ENCODE measurements at places on chromosomes 1 and 21.

GRCh38 chr21:33112681-33113080, 42.7 kb downstream of the OLIG1 start:
- DNase-seq = no peak

- no peak for DNase-seq
Measured at GRCh38 chr1:150596976-150597375, 17.6 kb upstream of the MCL1 start.

DNA sequence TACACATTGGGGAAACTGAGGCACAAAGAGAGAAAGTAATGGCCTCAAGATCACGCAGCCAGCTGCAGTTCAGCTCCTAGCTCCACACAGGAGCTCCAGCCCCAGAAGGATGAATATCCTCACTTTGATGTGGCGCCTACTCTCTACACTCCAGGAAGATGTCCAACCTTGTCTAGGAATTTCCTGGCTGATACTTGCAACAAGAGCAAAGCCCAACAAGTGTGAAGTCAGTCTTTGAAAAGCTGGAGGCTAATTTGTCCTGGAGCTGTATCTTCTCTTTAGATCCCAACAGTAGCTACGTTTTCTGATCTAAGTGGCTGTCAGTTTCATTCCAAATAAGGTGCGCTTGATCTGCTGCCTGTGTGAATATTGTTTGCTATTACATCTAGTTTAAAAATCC, 344.9 kb downstream of the PTPRU start:
- DNase-seq = no peak

DNA sequence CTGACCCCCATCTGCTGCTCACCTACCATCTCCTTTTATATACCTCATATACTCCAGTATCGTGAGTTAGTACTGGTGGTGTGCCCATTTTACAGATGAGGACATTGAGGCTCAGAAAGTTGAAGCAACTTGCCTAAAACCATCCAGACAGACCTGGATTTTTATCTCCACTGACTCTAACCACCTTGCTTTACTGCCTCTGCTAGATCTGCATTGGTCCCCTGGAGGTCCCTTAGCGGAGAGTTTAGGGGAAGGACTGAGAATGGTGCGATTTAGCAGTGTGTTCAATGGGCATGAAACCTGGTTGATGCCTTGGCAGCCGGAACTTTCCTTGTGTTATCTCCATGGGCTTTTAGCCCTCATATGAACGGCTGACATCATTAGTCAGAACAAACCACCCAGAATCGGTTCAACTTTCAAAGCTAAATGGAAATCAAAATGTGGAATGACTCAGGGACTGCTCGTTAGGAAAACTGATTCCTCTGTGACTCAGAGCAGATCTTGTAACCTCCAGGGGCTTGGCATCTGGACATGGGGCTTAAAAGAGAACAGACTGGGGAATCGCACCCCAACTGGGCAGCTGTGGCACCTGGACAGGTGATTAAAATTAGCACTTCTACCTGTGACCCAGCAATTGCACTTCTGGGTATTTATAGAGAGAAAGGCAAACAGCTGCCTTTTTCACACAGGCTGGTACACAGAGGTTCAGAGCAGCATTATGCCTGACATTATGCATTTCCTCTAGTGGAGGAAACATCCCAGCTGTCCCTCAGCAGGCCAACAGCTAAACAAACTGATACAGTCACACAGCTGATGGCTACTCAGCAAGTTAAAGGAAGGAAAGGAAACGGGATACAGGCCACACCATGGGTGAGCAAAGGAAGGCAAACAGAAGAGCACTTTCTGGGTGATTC, 25.3 kb downstream of the TMEM51 start:
- no peak for DNase-seq

DNA sequence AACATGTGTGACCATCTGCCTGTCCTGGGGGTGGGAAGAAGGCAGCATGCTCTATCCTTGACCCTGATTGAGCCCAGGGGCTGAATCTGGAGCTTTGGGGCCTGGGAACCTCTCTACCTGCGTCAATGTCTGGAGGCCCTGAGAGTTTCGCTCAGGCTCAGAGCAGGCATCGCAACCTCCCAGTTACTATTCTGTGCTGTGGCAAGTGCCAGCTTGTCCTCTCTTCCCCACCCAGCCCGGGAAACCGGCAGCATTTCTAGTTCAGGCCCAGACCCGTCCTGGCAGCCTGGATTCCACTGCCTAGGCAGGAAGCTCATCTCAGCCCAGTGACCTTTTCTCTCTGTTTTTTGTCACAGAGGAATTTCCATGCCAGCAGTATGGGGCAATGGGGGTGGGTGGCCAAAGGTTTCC, 10.0 kb upstream of the IRF6 start:
- no peak for DNase-seq

GRCh38 chr1:39269791-39270342, 65.4 kb downstream of the MACF1 start:
- no peak for DNase-seq

GRCh38 chr1:225847610-225848009, 34.6 kb downstream of the TMEM63A start:
- no peak for DNase-seq

- no peak for DNase-seq
Measured at GRCh38 chr1:162385280-162385623, 3.7 kb downstream of the C1orf226 start.

DNA sequence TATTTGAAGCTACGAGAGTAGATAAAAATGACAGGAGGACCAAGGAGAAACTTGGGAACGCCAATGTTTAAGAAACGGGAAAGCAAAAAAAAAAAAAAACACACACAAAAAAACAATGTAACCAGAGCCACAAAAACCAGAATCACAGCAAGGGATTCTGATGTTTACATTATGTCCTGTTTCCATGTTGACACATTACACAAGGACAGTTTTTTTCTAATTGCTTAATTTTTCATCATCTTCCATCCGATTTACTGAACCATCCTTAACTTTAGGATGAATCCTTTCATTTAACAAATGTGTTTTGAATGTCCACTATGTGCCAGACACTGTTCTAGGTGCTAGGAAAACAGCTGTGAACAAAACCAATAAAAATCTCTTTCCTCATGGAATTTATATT, 1.4 kb upstream of the BCL10 start:
- no peak for DNase-seq

- no peak for DNase-seq
Measured at GRCh38 chr1:180507795-180508724, 5.7 kb upstream of the ACBD6 start.

- no peak for DNase-seq
Measured at GRCh38 chr1:205570173-205570501, 61.7 kb downstream of the ELK4 start.

GRCh38 chr1:244214009-244214967, 163.2 kb downstream of the ZBTB18 start:
- DNase-seq = no peak

- DNase-seq = no peak
Measured at GRCh38 chr21:34814529-34814951, 145.7 kb downstream of the CLIC6 start.
